NCI-H748 treated with DMSO at 0.1 percent for 48 hours (cell line): ENCODE measurements at places on chromosomes 3 and 15.

DNA sequence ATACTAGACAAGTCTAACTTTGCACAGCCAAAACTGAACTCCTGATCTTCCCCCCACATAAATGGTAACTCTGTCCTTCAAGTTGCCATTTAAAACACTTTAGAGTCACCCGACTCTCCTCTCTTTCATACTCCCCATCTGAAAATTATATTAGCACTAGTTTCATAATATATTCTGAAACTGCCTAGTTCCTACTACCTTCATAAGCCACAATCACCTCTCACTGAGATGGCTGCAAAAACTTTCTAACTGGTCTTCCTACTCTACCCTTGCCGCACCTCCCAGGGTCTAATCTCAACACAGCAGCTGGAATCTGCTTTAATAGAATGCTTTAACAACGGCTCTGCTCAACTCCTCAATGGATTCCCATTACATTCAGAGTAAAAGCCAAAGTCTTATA lies 55.0 kb downstream of the GLB1 start:
- no peak for DNase-seq

DNA sequence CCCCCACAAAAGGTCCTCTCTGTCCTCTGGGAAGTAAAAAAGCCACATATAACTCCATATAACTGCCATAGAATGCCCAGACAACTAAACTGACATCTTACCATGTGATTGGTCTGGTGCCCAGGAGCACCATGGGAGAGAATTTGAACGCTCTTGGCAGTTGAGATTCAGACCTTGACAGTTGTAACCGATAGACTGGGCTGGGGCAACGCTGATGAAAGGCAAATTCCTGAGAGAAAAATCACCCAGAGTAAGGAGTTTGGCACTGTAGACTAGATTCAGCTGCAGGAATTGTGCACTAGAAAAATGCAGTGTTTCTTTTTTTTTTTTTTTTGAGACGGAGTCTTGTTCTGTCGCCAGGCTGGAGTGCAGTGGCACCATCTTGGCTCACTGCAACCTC lies 240.5 kb downstream of the SOX2 start:
- no peak for DNase-seq

GRCh38 chr3:126465928-126466544 lies 9.7 kb downstream of the ZXDC start:
- no peak for DNase-seq

- no peak for DNase-seq
Measured at GRCh38 chr15:60903211-60903610, 325.9 kb downstream of the RORA start.

DNA sequence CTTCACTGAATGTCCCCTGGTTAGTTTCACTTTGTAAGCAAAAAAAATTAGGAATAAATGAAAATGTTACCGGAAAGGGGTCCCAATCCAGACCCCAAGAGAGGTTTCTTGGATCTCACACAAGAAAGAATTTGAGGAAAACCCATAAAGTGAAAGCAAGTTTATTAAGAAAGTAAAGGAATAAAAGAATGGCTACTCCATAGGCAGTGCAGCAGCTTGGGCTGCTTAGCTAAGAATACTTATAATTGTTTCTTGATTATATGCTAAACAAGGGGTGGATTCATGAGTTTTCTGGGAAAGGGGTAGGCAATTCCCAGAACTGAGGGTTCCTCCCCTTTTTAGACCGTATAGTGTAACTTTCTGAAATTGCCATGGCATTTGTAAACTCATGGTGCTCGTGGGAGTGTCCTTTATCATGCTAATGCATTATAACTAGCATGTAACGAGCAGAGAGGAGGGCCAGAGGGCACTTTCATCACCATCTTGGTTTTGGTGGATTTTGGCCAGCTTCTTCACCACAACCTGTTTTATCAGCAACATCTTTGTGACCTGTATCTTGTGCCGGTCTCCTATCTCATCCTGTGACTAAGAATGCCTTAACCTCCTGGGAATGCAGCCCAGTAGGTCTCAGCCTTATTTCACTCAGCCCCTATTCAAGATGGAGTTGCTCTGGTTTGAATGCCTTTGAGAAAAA lies 41.0 kb upstream of the CMSS1 start:
- no peak for DNase-seq

DNA sequence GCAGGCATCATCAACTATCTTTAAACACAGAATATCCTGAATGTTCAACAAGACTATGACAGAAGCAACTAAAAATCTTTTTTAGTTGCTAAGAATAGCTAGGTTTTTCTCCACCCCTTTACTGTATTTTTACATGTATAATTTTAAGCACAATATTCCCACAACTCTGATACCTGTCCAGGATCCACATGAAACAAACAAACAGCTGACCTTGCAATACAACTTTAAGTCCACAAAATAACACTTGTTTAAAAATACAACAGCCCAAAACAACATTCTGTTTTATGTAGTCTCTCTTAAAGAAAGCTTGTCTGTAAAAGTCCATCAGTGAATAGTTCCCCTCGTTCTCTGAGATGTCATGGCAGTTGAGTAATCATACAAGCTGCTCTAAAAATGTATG lies 41.1 kb downstream of the IFT57 start:
- no peak for DNase-seq

DNA sequence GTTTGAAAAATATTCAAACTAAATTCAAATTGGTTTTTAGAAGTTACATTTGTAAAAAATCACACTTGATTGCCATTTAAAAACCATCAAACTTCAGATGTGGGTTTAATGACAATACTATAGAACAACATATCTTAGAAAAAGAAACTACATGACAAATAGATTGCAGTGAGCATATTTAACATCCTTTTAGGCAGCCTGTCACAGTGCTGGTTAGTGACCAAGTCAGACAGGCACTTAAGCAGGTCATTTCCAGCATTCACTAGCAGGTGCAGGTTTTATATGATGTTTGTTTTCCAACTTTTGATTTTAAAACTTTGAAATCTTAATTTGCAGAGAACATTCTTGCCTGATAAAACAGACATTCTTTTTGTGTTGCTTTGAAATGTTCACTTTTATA lies 115.7 kb downstream of the MBNL1 start:
- no peak for DNase-seq

DNA sequence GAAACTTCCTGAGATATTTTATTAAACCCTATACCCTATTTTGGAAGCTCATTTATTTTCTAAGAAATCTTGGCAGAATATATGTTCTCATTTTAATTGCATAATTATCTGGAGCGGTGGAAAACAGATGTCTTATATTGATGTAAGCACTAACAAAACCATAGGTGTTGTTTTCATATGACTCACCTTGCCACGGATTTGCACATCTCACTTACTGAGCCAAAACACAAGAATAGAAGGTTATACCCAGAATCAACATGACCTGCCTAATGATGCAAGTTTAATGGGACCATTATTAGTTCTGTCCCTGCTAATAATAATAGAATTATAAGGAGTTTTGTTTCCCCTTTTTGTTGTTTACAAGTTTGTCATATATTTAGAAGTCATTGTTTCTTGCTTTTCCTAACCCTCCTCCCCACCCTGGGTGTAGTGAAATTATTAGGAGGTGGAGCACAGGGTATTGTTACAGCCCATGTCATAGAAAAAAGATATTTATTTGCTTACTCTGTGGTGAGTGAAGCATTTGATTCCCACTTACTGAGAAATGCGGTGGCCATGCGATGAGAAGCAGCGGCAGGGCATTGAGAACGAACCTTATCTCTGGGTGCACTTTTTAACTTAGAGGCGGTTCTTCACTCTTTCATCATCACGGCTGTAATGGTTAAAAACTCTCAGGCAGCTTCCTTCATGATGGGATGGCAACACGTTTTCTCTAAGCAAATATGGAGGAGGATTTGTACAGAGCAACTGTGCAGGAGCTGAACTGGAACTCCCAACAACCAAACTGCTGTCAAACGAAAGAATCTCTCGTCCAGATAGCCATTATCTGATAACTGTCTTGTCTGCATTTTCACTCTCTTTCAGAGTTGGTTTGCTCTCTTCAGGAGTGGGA lies 521 bp downstream of the IL5RA start:
- DNase-seq: peak; percentile 24

- DNase-seq: no peak
Measured at GRCh38 chr3:89808680-89809197, 701.3 kb downstream of the EPHA3 start.

DNA sequence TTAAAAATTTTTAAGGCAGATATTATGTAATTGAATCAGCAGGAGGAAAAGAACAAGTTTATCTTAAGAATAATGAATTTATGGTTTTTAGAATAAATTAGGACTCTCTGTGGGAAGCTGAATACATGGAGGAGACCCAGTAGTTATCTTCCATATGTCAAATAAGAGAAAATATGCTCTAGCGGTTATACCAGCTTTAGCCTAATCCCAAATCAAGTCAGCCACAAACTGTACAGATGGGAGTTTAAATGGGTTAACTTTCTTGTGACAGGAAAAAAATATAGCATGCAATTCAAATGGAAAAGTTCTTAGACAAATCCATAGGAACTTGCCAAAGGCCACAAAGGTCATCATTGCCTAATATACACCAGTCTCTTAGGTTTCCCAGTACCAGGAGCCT lies 84.3 kb downstream of the TTBK2 start:
- no peak for DNase-seq

- no peak for DNase-seq
Measured at GRCh38 chr15:36024031-36024688, 478.2 kb upstream of the DPH6 start.

DNA sequence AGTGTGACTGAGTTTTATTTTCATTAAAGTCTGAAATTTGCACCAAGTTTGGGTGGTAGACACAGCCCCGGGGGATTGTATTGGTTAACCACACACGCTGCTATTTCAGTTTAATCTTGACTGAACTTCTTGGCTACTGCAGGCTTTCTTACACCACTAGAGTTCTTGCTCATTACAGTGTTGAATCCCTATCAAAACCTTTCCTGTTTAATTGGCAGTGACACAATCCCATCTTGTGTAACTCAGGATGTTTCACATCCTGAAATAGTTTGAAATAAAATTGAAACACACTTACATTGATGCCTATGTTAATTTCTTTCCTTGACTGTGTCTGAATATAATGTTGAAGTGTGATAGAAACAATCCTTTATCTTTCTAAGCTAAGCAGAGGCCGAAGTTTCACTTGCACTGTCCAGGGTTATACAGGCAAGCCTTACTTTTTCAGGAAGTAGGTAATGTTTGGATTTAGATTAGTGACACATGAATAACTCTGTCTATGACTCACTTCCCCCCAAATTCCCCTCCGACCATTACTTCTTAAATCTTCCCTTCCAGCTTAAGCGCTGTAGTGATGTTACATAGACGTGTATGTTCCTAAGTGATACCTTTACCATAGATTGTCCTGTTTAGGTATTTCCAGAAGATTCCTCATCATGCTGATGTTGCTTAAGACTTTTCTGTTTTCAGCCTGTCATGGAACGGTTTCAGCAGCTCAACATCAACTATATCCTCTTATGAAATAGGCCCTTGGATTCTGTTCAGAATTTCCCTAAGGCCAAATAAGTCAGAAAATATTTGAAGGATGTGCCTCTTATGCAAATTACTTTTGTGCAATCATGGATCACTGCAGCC lies 16.8 kb downstream of the ATG7 start:
- DNase-seq: no peak

DNA sequence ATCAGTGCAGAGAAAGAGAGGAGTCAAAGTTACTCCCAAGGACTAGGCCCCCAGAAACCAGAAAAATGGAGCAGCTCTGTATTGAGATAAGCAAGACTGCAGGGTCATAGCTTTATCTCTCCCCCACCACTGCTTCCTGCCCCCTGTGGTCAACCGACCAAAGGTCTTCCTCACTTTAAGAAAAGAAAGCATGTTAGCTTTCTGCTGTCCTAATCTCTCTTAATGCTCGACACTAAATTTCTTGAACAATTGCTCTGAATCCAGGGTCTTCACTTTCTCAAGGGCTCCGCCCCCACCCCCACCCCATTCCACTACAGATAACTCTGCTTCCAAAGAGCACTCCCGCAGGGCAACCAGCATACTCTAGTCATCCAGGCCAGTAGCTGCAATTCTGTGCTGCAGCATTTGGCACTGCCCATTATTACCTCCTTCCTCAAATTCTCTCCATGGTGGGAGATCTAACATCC lies 31.9 kb downstream of the TNIK start:
- DNase-seq: no peak

GRCh38 chr3:58900386-58900785 lies 149.4 kb downstream of the CFAP20DC start:
- DNase-seq: no peak

GRCh38 chr3:128483657-128484403 lies 9.2 kb downstream of the GATA2 start:
- DNase-seq: no peak

DNA sequence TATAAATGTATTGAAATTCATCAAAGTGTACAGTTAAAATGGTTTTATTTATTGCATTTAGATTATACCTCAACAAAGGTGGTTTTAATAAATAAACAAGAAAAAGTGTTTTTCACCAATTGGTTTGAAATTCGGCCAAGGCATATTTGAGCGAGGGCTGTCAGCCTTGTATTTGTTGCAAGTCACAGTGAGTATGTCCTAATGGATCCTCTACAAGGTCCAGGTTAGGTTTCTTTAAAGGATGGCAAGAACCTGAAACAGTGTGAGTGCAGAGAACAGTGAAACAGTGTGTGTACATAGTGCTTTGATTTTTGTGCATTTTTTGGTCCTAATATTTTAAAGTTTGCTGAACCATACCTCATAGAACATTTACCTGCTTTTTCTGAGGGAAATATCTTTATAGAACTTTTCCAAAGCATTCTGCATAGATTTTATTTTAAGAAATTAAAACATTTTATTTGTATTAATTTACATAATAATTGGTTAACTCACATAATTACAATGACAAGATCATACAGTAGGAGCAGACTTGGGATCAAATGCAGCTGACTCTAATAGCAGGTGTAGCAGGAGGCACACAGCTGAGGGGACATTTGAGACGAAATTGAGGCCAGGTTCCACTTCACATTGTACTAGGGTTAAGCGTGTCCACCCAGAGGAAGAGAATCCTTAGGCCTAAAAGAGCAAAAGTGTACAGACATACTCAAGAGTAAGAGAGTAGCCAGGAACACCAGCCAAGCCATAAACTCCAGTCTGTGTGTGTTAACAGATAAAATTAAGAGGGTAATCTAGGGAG lies 428.8 kb upstream of the TPRG1 start:
- DNase-seq: no peak

DNA sequence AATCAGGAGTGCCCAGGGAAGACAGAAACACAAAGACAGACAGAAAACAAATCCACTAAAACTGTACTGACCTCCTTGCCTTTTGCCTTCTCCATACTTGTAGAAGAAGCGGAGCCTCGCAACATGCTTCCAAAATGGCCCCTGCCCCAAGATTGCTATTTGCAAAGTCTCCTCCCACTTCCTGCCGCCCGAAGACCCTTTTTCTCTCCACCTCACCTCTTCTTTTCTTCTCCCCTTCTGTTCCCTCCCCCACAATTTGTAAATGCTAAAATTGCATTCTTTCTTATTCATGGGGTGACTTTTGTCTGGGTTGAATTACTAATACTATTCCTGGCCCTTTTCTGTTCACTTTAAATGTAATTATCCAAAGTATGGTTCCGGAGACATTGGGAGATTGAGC lies at the start of gene DPPA4:
Gene DPPA4, minus strand, starts transcription at position 154 of the 400 bp plus-strand sequence. Its CDS starts 29 bp downstream, at position 125.
- DNase-seq: no peak

- no peak for DNase-seq
Measured at GRCh38 chr3:67578416-67578815, 76.0 kb downstream of the SUCLG2 start.

GRCh38 chr3:180063783-180064182 lies 27.0 kb upstream of the PEX5L start:
- DNase-seq: no peak
